ENCODE measurements at places on chromosomes 16 and 17. TPM values are rescaled to one million over a fixed set of nuclear protein-coding genes. Genes with fewer than 3 reads are reported as not detected.
A peak's percentile ranks its signal among the peaks of the same experiment; 100 is the strongest.

DNA sequence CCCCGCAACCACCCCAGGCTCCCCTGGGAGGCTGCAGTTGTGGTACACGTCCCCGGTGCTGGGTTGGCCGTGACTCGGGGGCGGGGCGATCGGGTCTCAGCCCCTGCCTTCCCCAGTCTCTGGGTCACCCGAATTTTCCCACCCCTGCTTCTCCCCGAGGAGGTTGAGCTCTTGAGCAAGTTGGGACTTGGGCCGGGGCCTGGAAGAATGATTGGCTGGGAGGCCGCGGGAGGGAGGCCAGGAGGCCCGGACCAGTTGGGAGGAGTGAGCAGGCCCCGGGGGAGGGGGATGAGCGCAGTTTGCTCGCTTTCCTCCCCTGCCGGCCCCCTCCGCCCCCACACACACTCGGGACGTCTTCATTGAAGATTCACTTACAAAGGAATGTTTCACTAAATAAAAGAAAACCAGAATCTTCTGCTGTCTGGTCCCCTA lies 4.5 kb upstream of the HEXIM1 start:
- DNase-seq: no peak

Gene NPIPA2
- 7.3 TPM for total RNA-seq

DNA sequence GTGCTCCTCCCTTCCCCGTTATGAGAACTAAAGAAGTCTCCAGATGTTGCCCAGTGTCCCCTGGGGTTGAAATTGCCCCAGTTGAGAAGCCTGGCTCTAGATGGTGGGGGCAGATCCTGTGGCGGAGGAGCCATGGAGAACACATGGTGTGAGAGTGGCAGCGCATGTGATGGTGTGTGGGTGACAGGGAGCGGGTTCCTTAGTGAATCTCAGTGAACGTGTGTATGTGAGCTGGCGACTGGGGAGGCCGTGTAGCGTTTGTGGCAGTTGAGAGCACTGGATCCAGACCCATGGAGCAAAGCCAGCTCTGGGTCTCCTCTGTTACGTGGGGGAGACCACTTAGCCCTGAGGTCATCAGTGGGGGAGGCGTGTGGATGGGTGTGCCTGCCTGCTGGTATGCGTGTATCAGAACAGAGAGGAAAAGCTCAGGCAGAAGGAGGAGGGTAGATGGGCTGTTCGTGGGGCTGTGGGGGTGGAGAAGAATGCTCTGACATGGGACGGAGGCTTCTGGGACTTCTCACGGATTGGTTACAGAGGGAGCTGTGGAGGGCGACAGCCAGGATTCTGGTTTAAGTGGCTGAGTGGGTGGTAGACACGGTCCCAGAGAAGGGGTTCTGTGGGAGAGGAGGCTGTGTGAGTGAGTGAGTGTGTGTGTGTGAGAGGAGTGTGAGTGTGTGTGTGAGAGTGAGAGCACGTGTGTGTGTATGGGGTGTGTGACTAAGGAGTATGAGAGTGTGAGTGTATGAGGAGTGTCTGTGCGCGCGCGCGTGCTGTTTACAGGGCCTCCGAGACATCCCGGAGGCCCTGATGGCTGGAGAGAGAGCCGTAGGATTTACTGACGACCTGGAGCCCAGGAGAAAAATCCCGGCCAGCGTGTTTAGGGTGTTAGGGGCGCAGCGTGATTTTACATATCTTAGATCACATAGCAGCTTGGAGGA lies 193.8 kb downstream of the SNX29 start:
- DNase-seq: no peak

Gene TMC5
- 0.16 TPM for total RNA-seq

DNA sequence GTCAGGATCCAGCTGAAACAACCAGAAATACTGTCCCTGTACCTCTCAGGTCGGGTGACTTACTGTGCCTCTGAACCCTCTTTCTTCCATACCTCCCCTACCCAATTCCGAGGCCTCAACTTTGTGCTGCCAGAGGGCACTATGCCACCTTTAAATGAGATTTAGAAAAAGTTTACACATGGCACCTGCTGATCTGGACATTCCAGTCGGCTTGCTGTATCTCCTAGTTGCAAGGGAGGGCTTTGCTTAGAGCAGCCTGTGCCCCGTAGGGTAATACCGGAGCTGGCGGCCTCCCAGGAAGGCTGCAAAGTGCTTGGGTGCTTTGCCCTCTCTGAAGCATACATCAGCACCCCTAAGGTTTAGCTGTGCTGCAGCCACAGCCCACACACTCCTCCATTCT lies 306.0 kb upstream of the RBFOX1 start:
- DNase-seq: no peak

DNA sequence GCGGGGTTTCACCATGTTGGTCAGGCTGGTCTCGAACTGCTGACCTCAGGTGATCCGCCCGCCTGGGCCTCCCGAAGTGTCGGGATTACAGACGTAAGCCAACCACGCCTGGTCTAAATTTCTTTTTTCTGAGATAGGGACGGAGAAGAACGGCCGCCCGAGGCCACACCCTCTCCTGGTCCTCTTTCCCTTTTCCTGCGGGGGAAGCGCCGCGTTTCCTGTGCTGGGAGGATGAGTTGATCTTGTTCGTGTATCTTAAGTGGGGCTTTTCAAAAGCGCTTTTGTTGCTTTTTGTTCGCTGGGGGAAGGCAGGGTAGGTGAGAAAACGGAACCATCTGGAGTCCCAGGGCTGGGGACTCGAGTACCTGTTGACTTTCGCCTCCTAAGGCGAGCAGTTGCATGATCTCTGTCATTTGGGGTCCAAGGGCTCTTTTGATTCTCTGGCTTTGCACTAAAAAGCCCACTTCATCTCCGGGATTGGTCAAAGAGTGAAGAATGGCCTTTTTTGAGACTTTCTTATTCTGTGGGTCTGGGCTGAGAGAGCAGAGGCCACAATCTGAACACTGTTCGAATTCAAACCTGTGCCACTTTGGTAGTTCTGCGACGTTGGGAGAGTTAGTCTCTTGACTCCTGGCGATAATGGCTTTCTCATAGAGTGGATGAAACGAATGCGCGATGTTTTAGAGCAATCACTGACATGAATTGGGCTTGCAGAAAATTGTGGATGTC lies 1.3 kb downstream of the FUS start:
- DNase-seq: peak; percentile 51

GRCh38 chr16:67879936-67880335 lies 4.7 kb upstream of the NRN1L start:
- DNase-seq: no peak

Gene TRPV3
- total RNA-seq: 4.4 TPM

- no peak for DNase-seq
These were observed 8.8 kb downstream of the PMM2 start for GRCh38 chr16:8806272-8806983.

DNA sequence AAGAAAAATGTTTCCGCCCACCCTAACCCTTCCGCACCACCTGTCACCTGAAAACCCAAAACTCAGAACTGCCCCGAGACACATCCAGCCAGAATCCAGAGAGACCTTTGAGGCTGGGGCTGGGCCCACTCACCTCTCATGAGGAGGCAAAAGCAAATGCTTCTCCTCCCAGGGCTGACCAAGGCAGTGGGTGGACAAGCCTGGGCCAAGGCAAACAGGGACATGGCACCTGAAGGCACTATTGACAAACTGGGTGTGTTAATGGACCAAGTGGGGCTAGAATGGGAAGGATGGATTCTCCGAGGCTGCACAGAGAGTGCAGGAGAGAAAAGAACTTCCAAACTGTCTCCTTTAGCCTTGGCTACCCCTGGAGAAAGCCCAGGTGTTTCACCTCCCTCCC lies 54.4 kb downstream of the SOX9 start:
- no peak for DNase-seq
